NCI-H1417 (cell line): ENCODE measurements at places on chromosomes 7 and 10.

GRCh38 chr10:17764142-17764541 is 12.1 kb downstream of the TMEM236 start:
- DNase-seq, result no peak

DNA sequence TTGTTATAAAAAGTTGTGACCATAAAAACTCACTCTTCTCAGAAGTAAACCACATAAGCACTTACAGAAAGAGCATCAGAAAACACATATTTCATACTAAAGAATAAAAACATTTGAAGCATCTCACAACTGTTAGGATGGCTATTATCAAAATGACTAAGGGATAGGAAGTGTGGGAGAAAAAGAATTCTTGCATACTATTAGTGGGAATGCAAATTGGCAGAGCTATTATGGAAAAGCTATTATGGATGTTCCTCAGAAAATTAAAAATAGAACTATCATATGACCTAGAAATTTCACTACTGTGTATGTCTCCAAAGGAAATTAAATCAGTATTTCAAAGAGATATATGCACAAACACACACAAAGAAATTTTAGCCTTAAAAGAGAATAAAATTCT is 25.2 kb upstream of the POT1 start:
- DNase-seq, result no peak

GRCh38 chr7:6375348-6376101 is 72.2 kb downstream of the DAGLB start:
- no peak for DNase-seq

DNA sequence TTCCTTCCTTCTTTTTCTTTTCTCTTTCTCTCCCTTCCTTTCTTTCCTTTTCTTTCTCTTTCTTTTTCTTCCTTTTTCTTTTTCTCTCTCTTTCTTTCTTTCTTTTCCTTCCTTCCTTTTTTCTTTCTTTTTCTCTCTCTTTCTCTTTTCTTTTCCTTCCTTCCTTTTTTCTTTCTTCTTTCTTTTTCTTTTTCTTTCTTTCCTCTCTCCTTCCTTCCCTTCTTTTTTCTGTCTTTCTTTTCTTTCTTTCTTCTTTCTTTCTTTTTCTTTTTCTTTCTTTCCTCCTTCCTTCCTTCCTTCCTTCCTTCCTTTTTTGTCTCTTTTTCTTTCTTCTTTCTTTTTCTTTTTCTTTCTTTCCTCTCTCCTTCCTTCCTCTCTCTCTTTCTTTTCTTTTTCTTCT is 136.8 kb downstream of the PTN start:
- no peak for DNase-seq

- DNase-seq, result peak; percentile 14
Measured at GRCh38 chr7:27905951-27906350, 166.0 kb downstream of the TAX1BP1 start.

DNA sequence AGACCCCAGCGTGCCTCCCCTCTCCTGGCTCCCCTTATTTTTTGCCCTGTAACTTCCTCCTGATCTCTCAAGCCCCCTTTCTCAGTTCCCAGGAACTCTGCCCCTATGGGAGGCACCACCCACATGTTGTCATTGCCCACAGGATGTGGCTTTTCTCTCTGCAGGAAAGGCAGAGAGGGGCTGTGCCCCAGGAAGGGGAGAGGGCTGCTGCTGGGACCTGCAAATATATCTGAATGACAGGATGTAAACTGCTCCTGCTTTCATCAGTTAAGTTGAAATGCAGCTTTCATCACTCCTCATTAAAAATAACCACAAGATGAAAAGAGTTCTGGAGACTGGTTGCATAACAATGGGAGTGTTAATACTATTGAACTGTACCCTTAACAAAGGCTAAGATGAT is 103.3 kb downstream of the CLEC2L start:
- no peak for DNase-seq

- peak; percentile 18 for DNase-seq
Measured at GRCh38 chr10:61071580-61071979, 127.6 kb upstream of the RHOBTB1 start.

DNA sequence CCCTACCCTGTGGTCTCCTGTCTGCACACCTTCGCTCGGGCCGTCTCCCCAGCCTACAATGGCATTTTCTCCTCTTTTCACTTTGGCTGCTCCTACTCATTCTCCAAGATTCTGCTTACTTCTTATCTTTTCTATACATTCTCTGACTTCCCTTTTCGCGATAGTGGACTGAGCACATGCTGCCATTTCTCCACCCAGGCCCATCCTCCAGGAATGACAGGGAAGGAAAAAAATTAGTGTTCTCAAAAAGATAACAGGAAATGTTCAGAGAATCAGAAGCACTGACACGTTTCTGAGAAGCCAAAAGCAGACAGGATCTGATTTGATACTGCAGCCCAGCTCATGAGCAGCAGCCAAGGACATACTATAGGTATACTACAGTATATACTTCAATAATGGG is 6.4 kb upstream of the ANXA11 start:
- no peak for DNase-seq

GRCh38 chr10:5818894-5819293 is 5.7 kb upstream of the GDI2 start:
- DNase-seq, result no peak
